ENCODE measurements at places on chromosomes 4 and X.

- DNase-seq, result no peak
Measured at GRCh38 chr4:141702472-141703182, 66.2 kb downstream of the IL15 start.

DNA sequence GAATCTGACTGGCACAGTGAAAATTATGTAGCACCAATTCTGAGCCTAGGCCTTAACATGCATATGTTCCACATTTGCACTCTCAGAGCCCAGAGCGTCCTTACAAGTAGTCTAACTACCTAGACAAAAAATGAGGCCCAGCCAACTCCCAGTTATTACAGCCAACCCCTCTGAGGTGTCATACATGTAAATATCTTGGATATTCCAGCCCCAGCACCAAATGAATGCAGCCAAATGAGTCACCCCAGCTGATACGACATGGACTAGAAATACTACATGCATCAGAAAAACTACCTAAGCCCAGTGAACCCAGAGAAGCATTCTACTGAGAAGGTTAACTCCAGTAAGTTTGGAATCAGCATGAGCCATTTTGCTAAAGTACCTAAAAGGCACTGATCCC lies 145.1 kb downstream of the STPG2 start:
- no peak for DNase-seq

DNA sequence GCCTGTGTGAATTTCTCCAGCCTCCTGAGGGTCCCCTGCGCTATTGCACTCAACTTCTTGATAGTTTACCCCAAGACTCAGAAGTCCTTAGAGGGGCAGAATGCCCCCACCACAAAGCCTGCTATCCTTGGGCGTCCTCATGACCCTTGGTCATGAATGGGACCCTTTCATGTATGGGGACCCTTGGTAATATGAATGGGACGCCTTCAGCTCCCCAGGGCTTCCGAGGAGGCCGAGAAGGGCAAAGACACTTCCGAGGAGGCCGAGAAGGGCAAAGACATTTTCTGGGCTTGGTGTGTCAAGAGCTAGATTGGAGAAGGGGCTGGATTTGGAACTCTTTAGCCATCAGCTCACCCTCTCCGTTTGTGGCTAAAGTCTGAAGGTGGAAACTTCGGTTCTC lies 8.6 kb downstream of the SHOX start:
- no peak for DNase-seq

GRCh38 chr4:75028196-75028854 lies 95.4 kb downstream of the PARM1 start:
- DNase-seq, result peak; percentile 73

DNA sequence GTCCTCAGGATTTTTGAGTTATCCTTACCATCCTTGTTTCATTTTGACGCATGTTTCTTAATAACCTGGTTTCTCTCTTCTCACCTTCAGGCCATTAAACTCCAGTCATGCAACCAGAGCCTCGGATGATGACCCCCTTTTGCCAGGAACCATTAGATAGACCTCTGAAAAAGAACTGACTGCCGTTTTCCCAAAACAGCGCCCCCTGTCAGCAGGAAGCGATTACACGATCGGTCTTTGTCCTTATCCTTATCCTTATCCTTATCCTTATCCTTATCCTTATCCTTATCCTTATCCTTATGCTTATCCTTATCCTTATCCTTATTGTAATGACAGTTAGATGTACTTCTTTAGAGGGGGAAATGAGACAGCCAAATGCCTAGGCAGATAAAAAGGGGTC lies 148.4 kb upstream of the ITM2A start:
- DNase-seq, result no peak

GRCh38 chr4:95129821-95130311 lies 372.1 kb downstream of the BMPR1B start:
- no peak for DNase-seq

GRCh38 chr4:111689214-111689613 lies 456.0 kb upstream of the FAM241A start:
- no peak for DNase-seq

GRCh38 chr4:150325872-150326271 lies 247.6 kb downstream of the DCLK2 start:
- no peak for DNase-seq

GRCh38 chrX:36577006-36577405 lies 431.2 kb upstream of the FAM47C start:
- no peak for DNase-seq

DNA sequence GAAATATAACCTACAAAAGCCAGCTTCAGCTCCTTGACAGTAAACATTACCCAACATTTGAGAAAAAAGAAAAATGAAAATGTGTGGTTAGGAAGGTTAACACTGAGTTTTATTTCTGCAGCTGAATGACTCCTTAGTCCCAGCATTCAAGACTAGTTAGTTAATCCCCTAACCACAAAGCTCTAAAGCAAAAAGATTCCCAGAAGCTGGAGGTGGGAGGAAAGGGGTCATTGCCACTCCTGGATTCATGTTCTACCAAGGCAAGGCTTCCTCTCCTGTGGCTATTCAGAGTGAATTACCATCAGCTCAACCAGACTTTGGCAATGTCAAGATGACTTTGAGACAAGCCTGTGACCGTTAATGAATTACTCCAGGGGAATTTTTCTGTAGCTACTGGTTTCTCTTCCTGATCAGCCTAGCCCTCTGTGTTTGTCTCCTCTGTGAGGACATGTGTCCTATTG lies 63.6 kb downstream of the HADH start:
- no peak for DNase-seq

GRCh38 chr4:2843941-2844584 lies 419 bp downstream of the ADD1 start:
- DNase-seq, result no peak

DNA sequence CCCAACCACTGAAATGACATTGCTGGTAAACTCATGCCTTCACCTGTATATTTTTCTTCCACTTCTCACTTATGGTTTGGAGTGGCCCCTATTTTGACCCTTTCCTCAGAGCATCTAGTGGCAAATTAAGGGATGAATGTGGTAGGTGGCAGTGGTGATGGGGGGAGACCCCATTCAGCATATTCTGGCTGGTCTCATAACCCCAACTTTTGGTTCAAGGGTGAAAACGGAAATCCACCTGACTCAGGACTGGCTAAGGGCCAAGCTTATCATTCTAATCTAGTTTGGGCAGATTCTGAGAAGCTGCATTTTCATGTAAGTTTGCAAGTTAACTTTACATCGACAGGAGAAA lies 47.0 kb upstream of the NSUN7 start:
- no peak for DNase-seq

- no peak for DNase-seq
Measured at GRCh38 chrX:27446423-27446822, 16.7 kb downstream of the PPP4R3C start.

GRCh38 chr4:125736057-125736456 lies 421.3 kb downstream of the FAT4 start:
- no peak for DNase-seq

DNA sequence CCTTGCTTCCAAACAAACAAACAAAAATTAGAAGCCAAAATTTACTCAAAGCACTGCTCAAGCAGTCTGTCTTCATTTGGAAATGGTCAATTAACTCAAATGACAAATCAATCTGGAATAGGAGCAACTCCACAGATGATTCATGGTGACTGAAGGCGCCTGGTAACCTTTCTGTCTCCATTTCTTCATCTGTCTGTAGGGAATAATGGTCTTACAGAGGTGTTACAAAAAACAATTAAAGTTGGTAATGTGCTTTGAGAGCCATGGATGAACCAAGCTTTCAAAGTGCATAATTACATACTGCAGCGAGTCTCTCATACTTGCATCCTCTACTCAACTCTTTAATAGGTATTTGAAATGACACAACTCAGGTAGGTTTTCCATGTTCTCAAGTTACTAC lies 38.3 kb upstream of the STAG2 start:
- no peak for DNase-seq

DNA sequence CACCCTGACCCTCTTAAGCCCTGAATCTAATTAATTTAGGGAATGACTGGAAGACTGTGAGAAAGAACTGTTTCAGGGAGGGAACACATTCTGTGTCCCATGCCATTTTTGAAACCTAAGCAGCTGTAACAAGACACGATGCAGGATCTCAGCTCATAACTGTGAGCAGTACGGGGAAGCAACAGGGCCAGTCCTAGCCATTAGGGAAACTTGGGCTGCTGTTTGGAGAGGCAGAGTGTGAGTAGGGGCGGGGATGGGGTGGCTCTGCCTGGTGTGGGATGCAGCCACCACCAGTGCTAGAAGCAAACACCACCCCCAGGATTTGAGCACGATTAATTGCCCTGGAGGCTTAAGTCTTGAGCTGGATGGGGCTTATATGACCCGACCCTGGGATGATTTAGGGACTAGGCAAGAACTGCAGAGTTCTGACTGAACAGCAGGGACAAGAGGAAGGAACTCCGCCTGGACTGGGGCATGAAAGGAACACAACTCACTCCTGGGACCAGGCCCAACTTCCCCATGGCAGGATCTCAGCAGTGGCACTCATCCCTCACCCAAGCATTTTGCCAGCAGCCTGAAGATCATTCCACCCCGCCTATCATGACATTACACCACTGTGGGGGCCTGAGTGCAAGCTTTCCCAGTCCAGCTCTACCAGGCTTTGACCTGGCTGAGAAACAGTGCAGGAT lies 43.1 kb downstream of the ATRX start:
- DNase-seq, result no peak

GRCh38 chrX:1111601-1112300 lies 100.7 kb downstream of the CRLF2 start:
- no peak for DNase-seq

GRCh38 chr4:7111441-7111840 lies 43.6 kb upstream of the GRPEL1 start:
- no peak for DNase-seq

DNA sequence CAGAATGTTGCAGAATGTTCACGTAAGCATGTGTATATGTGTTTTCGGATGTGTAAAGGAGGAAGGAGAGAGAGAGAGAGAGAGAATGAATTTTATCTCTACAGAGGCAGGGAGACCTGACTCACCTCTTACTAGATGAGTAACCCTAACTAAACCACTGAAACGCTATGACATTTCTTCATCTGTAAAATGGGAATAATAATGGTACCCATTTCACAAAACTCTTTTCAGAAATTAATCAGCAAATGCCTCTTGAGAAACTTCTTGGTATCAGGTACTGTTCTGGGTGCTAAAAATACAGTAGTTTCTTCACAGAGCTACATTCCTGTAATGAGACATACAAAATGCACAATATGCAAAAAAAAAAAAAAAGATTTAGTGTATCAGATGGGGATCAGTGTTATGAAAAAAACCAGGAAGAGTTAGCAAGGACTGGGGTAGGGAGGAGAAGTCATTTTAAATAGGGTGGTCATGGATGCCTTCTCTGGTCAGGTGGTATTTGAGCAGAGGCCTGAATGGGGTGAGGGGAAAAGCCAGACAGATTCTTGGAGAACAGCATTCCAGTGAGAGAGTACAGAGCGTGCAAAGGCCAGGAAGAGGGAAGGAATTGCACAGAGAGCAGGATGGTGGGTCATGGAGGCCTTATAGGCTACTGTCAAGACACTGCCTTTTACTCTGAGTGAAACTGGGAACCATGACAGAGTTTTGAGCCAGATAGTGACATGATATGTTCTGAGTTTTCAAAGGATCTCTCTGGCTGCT lies 84.9 kb upstream of the SPANXB1 start:
- DNase-seq, result no peak

- DNase-seq, result no peak
Measured at GRCh38 chr4:173174594-173175012, 6.0 kb downstream of the GALNT7 start.

DNA sequence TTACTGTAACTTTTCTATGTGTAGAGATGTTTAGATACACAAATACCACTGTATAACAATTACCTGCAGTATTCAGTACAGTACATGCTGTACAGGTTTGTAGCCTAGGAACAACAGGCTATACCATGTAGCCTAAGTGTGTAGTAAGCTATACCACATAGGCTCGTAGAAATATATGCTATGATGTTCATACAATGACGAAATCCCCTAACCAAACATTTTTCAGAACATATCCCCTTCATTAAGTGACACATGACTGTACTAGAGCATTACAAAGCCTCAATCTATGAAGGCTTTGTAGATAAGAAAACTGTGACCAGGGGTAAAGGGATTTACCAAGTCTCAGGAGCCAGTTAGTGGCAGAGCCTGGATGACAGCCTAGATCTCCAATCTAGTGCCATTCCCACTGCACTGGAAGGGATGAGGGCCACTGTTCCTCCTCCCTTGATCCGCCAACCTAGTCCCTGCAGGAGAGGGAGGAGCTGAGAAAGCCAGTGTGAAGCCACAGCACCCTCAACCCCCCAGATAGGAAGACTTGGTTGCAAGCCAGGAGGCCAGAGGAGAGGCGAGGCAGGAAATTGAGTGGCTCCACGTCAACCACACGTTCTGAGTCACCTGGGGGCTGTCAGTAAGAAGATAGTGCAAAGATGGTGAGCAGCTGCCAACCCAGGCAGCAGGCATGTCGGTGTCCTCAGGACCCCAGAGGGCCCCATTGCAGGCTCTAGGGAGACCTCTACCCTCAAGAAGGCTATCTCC lies 227.7 kb downstream of the BCOR start:
- no peak for DNase-seq

DNA sequence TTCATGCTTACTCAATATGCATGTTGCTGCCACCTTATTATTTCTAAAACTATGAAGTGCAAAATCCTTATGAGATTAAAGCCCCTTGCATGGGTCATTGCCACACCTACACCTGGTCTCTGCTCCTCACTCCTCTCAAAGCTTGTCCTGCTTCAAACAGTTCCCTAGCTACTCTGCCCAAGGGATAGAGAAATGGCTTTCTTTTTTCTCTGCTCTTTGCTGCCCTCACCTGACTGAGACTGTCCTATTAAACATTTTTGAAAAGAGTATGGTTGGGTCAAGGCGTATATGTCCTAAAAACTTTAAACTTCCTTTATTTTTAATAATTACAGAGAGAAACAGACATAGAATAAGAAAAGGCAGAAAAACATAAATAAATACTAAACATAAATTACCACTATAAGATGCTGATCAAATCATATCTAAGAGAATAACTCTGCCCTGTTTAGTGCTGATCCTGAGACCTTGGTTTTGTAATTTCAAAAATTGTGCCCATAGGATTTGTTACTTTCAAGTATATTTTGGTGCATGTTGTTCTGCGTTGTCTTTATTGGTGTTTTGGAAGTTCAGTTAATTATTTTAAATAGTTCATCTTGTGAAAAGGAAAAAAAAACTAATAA lies 704.9 kb upstream of the PABPC4L start:
- no peak for DNase-seq

GRCh38 chrX:150607201-150607600 lies 38.8 kb downstream of the MTM1 start:
- no peak for DNase-seq

GRCh38 chrX:149903889-149904748 lies 23.1 kb downstream of the MAGEA8 start:
- no peak for DNase-seq

DNA sequence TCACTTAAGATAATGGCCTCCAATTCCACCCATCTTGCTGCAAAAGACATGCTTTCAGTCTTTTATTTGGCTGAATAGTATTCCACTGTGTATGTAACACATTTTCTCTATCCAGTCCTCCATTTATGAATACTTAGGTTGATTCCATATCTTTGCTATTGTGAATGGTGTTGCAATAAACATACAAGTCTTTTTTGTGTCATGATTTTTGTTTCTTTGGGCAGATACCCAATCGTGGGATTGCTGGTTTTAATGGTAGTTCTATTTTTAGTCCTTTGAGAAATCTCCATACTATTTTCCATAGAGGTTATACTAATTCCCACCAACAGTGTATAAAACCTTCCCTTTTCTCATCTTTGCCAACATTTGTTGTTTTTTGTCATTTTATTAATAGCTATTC lies 180.9 kb downstream of the SMIM20 start:
- no peak for DNase-seq

- no peak for DNase-seq
Measured at GRCh38 chr4:40276546-40276945, 58.6 kb upstream of the CHRNA9 start.
